ENCODE measurements at places on chromosomes 16 and 17.

- DNase-seq: no peak
Observed at GRCh38 chr16:58462499-58462996, 37.4 kb upstream of the NDRG4 start.

GRCh38 chr17:28487881-28488532 is 14.6 kb downstream of the SLC13A2 start:
- DNase-seq: no peak

DNA sequence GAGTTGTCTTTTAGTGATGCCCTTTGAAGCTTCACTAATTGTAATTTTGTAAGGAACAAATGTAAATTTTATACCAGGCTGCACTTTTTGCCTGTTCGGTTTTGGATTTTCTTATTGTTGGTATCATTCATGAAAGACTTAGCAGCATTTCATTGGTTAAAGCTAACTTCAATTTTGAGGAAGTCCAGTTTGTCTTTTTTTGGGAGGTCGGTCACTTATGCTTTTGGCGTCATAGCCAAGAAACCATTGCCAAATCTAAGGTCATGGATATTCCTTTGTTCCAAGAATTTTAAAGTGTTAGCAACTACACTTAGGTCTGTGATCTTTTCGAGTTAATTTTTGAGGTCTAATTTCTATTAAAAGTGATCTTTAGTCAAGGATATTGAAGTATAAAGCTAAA is 77.1 kb downstream of the PRKCA start:
- no peak for DNase-seq

DNA sequence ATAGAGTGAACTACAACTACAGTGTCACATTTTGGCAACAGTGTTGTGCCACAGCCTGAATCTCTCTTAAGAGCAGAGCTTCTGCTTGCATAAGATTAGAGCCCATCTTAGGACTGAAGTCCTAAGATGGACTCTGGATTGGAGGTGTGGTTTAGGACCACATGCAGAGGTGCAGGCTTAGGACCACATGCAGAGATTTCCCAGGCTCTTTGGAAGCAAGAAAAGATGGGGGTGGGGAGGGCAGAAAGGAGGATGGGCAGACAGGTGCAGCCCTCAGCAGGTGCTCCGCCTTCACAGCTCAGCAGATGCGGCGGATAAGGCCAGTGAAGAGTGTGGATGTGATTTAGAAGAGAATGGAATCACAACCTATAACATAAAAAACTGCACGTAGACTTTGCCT is 128.7 kb downstream of the TANGO6 start:
- no peak for DNase-seq

GRCh38 chr17:71237903-71238538 is 882.8 kb upstream of the SOX9 start:
- DNase-seq: no peak

GRCh38 chr16:9016824-9017223 is 53.1 kb upstream of the USP7 start:
- no peak for DNase-seq

GRCh38 chr17:61453566-61454380 is 1.6 kb downstream of the TBX4 start:
- no peak for DNase-seq

DNA sequence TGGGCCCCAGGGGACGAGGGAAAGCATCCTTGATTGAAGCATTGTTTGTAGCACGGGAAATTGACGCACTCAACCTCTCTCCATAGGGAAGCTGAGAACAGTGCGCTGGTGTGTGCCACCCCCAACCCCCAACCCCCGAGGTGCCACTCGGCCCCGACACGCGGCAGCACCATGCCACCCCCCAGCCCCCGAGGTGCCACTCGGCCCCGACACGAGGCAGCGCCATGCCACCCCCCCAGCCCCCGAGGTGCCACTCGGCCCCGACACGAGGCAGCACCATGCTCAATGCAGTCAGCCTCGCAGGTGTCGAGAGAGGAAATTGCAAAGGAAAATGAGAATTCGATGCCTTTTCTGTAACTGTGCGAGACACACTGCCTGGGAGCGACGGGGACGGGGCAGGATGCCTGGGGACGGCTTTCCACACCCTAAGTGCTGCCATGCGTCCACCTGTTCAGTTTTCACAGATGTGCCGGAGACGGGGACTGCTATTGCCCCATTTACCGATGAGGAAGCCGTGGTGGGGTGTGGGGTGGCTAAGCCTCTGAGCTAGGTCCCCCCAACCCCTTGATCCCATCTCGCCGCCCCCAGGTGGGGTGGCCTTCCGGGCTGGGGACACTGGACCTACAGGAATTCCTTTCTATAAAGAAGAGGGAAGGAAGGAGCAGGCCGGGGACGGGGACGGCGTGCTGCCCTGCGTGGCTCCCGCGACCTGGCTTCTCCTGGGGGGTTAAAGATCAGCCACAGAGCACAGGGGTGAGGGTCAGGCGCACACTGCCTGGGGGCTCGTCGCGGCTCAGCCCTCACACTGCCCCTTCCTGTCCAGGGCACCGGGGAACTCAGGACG is 9.8 kb downstream of the CBFA2T3 start:
- no peak for DNase-seq

- DNase-seq: no peak
Observed at GRCh38 chr17:13415871-13416416, 185.8 kb downstream of the HS3ST3A1 start.

DNA sequence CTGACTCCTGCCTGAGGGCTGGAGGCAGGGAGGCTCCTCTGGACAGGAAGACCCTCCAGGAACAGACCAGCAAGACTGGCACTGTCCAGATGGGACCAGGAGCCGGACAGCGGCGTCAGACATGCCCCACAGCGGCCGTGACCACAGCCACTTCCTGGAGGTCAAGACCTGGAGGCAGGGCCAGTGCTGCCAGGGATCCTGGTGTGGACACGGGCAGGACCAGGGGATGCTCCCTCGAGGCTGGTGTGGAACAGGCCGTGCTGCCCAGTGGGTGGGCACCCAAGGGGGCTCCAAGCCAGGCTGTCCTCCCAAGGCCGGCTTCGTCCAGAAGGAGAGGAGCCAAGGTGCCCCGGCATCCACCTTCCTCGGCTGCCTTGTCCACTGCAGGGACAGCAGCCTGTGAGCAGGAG is 4.5 kb upstream of the CCDC57 start:
- no peak for DNase-seq

- no peak for DNase-seq
Observed at GRCh38 chr16:14669776-14670175, 24.3 kb downstream of the PLA2G10 start.

DNA sequence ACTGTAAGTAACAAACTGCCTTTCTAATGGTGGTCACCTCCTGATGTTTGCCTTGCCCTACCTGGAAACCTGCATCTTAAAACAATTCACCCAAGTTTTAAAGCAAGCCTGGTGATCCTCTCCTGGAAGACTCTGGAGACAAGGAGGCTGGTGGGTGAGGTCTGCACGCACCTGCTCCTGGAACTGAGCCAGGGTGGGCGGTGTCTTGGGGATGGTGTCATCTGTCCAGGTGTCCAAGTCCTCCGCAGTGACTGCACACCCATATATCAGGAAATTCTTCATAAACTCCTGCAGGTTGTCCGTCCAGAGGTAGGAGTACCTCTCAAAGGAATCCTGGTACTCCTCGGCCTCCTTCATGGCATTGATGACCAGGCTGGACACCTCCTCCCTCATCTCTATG is 44.9 kb downstream of the DNAH17 start:
- DNase-seq: no peak

DNA sequence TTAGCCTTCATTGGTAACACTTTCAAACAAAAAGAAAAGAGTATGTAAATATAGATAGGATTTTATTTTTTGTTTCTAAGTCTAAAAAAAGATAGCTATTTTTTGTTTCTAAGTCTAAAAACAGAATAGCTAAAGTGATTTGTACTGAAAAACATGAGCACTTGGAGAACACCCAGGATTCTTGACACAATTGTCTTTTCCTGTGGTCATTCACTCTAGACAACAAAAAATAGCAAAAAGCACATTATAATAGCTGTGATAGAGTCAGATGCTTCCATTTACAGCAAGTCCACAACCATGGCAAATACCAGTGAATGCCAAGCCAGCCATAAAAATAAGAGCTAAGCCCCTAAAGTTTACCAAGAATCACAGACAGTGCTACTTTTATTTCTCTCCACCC is 36.7 kb downstream of the SKAP1 start:
- DNase-seq: no peak

GRCh38 chr17:12133183-12133582 is 112.5 kb downstream of the MAP2K4 start:
- no peak for DNase-seq

DNA sequence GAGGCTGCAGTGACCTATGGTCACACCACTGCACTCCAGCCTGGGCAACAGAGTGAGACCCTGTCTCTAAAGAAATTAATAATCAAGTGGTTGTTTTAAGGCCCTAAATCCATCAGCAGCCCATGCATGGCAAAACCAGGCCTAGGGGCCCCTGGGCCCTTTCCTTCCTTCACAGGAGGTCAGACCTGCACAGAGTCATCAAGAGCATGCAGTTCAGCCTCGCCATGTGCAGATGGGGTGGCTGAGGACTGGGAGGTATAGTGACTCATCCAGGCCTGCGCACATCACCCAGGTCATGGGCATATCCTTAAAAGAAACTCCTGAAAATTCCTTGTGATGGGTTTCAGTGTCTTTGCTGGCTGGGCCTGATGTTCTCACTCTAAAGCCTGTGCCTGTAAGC is 72.4 kb upstream of the AMZ2 start:
- no peak for DNase-seq

GRCh38 chr16:24999088-24999670 is 16.0 kb downstream of the ARHGAP17 start:
- no peak for DNase-seq

GRCh38 chr16:53414381-53414780 is 19.9 kb upstream of the RBL2 start:
- no peak for DNase-seq

DNA sequence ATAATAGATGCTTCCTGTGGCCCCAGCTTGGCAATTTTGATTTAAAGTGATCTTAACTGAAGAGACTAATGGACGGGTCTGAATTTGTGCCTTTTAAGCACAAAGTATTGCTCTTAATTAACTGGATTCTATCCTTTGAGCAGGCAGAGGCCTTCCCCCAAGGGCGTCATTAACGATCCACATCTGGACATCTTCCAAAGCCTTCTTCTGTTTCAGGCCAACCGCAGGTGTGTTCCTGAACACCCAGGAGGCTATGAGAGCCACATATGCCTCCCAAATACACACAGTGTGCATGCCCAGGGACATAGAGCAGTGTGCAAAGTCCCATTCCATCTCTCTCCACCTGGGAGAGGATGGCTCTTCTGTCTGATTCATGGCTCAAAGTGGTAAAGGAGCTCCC is 42.3 kb downstream of the MAPT start:
- no peak for DNase-seq

GRCh38 chr16:54980821-54981220 is 50.2 kb downstream of the IRX5 start:
- no peak for DNase-seq

DNA sequence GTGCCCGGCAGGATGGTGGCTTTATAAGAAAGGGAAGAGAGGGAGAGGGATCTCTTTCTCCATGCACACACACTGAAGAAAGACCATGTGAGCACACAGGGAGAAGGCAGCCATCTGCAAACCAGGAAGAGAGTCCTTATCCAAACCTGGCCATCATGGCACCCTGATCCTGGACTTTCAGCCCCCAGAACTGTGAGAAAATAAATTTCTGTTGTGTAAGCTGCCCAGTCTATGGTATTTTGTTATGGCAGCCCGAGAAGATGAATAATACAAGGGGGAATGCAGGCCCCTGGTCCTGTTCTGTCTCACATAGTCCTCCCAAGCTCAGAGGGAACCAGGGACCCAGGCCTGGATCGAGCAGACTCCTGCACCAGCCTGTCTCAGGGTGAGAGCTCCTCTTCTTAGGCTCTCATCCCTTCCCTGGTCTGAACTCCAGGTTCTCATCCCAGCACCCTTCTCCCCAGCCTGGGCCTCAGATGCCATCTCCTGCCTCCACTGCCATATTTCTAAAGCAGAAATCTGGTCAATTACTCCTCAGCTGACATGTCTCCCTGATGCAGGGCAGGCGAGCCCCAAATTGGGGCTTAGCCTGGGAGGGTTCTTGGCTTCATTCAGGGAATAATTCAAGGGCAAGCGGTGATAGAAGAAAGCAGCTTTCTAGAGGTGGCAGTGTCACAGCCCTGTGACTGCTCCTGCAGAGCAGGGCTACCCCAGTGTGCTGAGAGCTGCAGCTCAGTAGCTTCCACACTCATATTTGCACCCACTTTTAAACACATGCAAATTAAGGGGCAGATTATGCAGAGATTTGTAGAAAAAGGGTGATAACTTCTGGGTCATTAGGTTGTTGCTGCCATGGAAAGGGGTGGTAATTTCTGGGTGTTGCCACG is 28.8 kb downstream of the IGFBP4 start:
- DNase-seq: no peak

GRCh38 chr17:65978871-65979270 is 213.1 kb downstream of the CEP112 start:
- no peak for DNase-seq

DNA sequence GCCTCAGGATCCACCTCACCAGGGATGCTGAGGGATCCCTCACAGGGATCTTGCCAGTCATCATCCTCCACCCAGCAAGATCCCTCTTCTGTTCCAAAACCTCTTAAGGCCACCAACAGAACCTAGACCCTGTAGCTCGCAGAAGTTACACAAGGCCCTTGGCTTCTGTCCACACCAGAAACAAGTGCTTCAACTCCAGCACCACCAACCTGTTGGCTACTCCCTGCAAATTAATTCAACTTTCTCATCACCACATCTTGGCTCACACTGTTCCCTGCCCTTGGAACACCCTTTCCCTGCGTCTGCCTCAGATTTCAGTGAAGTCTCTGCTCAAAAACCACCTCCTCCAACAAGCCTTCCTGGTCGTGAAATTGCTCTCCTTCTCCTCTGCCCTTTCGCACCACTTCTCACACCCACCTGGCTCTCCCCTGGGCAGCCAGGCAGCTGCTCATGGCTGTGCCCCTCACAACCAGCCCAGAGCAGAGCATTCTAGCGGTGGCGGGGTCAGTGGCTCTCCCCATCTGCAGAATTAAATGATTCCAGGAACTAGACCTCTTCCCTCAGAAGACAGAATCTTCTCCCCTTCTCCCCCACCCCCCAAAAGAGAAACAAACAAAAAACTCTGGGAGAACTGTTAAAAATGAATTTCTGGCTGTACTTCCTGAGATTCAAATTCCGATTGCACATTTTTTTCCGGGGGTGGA is 1.8 kb downstream of the PLLP start:
- DNase-seq: no peak

DNA sequence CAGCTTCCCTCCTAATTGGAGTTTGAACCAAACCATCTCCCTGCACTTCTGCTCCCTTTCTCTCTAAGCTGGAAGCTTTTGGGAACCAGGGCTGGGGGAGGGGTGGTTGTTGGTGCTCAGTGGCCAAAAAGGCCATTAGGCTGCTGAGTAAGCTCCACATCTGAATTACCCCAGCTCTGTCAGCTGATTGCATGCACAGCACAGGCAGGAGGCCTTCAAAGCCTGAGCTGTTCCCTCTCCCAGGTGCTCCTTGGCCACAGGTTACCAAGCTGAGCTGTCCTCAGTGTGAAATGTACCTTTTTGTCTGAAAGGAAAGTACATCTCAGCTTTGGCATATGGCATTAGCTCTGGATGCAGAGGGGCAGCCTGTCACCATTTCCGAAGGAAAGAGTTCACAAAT is 6.2 kb upstream of the TBKBP1 start:
- DNase-seq: no peak

GRCh38 chr16:63652091-63652490 is 1469.8 kb downstream of the CDH11 start:
- DNase-seq: no peak
